Astrocyte (in vitro differentiated cells and primary cell): ENCODE measurements at places on chromosomes 12 and 14. TPM values are rescaled to one million over a fixed set of nuclear protein-coding genes. Genes with fewer than 3 reads are reported as not detected.

DNA sequence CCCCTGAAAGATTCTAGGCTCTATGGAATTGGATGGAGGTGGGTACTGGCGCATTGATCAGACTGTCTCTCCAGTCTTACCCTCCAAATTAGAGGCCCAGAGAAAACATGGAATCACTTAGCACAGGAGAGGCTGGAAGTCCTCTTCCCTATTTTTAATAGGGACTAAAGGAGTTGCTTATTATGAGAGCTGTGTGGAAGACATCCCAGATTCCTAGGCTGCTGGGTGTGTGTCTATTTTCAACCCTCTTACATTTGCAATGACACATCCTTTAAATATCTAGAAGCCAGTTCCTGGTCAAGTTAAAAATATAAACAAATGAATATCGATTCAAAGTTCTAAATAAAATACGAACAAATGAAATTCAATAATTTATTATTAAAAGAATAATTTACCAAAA, 58.3 kb upstream of the ARID2 start:
- peak; percentile 64 for DNase-seq
- H3K36me3 ChIP-seq, result no peaks in the 10 kb centered on the region
- H3K27ac ChIP-seq, result peak overlapping the region; percentile 10

- no peak for DNase-seq
- no peaks in the 10 kb centered on the region for H3K27me3 ChIP-seq
- H3K36me3 ChIP-seq, result no peaks in the 10 kb centered on the region
- no peak overlapping the region for H3K4me3 ChIP-seq
- H3K4me1 ChIP-seq, result peaks cover 9% of the 10 kb centered on the region
Observed at GRCh38 chr14:72898448-72898847, 4.5 kb upstream of the DPF3 start.

DNA sequence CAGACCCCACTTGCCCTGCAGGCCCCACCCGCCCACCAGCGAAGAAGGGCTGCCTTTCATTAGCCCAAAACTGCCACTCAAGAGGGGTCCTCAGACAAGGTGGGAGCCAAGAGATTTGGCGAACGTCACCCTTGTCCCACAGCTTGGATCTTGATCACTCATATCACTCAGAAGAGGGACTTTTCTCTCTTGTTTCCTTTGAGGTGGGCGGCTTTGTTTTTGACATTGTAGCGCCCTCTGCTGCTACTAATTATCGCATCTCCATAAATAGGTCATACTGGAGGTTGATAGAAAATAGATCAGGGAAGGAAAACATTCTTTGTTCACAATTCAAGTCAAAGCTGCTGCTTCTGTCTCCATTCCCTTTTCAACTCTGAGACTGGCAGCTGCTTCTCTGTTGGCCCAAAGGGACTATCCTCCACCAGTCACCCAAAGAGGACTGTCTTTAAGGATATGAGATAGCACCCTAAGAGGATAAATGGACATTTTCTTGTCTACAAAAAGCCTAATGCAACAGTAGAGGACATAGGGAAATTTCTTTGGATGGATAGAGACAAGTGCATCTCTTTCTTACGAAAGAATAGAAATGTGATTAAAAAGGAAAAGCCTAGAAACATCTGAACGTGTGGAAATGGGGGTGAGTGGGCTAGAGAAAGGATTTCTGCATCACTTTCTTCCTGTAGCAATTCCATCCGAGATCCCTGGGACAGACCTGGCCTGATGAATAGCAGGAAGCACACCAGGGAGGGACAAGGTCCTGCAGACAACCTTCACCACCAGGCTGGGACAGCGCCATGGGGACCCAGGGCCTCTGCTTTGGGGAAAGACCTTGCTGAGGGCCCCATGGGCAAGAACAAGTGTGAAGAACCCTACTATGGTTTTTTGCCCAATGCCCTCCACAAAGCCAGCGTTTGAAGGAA, 115.8 kb downstream of the DAD1 start:
- no peak for DNase-seq
- no peaks in the 10 kb centered on the region for H3K36me3 ChIP-seq
- H3K27me3 ChIP-seq, result peaks cover 4% of the 10 kb centered on the region
- H3K27ac ChIP-seq, result no peak overlapping the region

TSHR gene
- not detected in 2 replicates for total RNA-seq

RAPGEF3 gene
- 5.9 and 8.4 TPM in 2 replicates for total RNA-seq

DNA sequence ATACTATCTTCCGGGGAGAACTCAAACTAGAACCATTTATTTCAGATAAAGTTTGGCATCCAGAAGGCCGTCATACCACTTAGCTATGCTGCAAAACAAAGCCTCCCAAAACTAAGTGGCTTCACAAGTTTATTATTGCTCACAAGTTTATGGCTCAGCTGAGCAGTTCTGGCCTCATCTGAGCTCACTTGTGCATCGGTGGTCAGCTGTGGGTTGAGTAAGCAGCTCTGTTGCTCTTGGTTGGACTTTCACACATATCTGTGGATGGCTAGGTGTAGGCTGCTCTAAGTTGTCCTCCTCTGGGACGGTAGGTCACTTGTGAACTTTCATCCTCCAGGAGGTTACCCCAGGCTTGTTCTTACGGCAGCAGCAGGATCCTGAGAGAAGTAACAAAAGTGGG, 162.7 kb downstream of the BTG1 start:
- no peaks in the 10 kb centered on the region for H3K27me3 ChIP-seq
- H3K36me3 ChIP-seq, result no peaks in the 10 kb centered on the region
- no peak overlapping the region for H3K27ac ChIP-seq
- peak; percentile 20 for DNase-seq
- no peak overlapping the region for H3K4me3 ChIP-seq

- no peaks in the 10 kb centered on the region for H3K36me3 ChIP-seq
- H3K27me3 ChIP-seq, result no peaks in the 10 kb centered on the region
- H3K4me1 ChIP-seq, result no peaks in the 10 kb centered on the region
- no peak overlapping the region for H3K27ac ChIP-seq
Observed at GRCh38 chr12:85301051-85301450, 21.0 kb downstream of the ALX1 start.

SLC6A13 gene
- 2.4 and 2.6 TPM in 2 replicates for total RNA-seq

EXOC3L4 gene
- total RNA-seq, result not detected in 2 replicates

DNA sequence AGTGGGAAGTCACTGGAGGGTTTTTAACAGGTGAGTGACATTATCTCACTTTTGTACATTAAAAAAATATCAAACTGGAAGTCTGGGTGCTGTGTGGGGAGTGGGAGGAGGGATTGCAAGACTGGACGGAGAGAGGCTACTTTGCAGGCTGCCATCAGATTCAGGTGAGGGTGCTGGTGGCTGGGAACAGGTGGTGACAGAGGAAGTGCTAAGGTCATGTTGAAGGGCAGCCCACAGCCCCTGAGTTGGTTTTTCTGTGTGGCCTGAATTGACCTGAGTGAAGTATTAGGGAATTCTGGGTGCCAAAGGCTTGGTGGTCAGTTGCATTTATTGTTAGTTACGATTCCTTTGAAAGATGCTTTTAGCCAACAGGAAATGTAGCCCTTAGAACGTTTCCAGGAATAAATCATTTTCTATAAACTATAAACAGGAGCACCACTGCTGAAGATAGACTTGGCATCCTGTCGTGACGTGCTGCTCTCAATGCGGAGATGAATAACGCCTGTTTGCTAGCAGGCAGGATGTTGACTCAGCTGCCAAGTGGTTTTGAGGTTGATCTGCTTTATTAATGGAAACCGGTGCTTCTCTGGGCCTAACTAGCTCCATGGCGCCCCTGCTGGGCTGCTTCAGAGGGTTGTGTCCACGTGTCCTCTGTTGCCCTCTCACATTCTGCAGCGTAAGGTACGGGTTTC, 707.5 kb upstream of the TMEM132C start:
- H3K27me3 ChIP-seq, result no peaks in the 10 kb centered on the region
- peak overlapping the region; percentile 80 for H3K27ac ChIP-seq
- H3K4me3 ChIP-seq, result no peak overlapping the region
- no peaks in the 10 kb centered on the region for H3K36me3 ChIP-seq
- peaks cover 24% of the 10 kb centered on the region for H3K4me1 ChIP-seq

KCNH5 gene
- total RNA-seq, result 0.48 and 2.4 TPM in 2 replicates

FGD6 gene
- 25.3 and 26.5 TPM in 2 replicates for total RNA-seq

- no peak overlapping the region for H3K27ac ChIP-seq
- no peaks in the 10 kb centered on the region for H3K27me3 ChIP-seq
- no peaks in the 10 kb centered on the region for H3K4me1 ChIP-seq
- DNase-seq, result no peak
- H3K4me3 ChIP-seq, result no peak overlapping the region
Observed at GRCh38 chr14:99351166-99352007, 79.4 kb upstream of the BCL11B start.

SLC5A8 gene
- total RNA-seq, result not detected in 2 replicates

LALBA gene
- total RNA-seq, result not detected in 2 replicates

DNA sequence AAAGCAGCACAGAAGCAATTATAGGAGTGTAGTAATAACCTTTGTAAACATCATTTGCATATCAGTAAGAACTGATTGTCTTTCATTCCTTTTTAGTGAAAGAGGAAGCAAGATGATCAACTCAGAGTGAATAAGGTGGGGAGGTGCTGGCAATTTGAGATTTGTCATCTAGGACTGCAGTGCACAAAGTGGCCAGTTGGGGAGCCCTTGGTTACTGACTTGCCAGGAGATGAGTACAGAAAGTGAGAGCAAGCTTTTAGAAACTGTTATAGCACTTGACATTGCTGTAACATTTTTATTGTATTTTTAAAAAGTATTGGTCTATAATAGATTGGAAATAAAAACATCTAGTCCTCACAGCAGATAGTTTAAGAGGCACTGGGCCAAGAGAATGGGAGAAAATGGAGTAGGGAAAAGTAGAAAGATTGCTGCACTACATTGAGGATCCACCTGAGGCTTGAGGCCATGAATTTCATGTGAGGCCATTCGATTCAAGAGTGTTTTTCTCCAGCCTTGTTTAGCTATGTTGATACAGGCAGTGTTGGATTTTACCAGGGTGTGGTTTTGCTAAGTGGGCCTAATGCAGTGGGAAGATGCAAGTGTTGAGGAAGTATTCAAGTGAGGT, 98.2 kb downstream of the SNAPC1 start:
- H3K4me1 ChIP-seq, result no peaks in the 10 kb centered on the region
- H3K4me3 ChIP-seq, result no peak overlapping the region
- H3K27me3 ChIP-seq, result no peaks in the 10 kb centered on the region
- H3K36me3 ChIP-seq, result no peaks in the 10 kb centered on the region
- peak; percentile 14 for DNase-seq

DNA sequence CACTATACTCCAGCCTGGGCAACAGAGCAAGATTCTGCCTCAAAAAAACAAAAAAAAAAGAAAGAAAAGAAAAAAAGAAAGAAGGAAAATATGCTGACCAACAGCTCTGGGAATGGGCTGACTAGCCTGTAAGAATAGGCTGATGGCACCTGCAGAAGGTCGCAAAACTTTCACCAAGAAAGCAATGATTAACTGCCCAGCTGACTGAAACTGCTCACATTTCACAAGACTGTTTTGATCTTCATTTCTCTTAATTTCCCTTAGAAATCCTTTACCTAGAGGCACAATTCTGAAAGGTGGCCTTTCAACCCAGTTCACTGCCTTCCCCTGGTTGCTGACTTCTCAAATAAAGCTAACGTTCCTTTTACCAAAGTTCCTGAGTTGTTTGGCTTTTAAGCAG, 12.4 kb downstream of the BEST3 start:
- no peak for DNase-seq
- H3K36me3 ChIP-seq, result no peaks in the 10 kb centered on the region
- H3K27me3 ChIP-seq, result no peaks in the 10 kb centered on the region
- H3K4me3 ChIP-seq, result no peak overlapping the region
- no peak overlapping the region for H3K27ac ChIP-seq

FOXG1 gene
- 0.07 and 0.18 TPM in 2 replicates for total RNA-seq

GRCh38 chr12:103801709-103802585, 39.1 kb downstream of the NT5DC3 start:
- no peaks in the 10 kb centered on the region for H3K27me3 ChIP-seq
- peak overlapping the region; percentile 81 for H3K27ac ChIP-seq
- H3K4me1 ChIP-seq, result peaks cover 67% of the 10 kb centered on the region

TMEM233 gene
- not detected in 2 replicates for total RNA-seq
